Endodermal cell (in vitro differentiated cells): ENCODE measurements at places on chromosomes 1 and 21. TPM values are rescaled to one million over a fixed set of nuclear protein-coding genes. Genes with fewer than 3 reads are reported as not detected.
A peak's percentile ranks its signal among the peaks of the same experiment; 100 is the strongest.

DNA sequence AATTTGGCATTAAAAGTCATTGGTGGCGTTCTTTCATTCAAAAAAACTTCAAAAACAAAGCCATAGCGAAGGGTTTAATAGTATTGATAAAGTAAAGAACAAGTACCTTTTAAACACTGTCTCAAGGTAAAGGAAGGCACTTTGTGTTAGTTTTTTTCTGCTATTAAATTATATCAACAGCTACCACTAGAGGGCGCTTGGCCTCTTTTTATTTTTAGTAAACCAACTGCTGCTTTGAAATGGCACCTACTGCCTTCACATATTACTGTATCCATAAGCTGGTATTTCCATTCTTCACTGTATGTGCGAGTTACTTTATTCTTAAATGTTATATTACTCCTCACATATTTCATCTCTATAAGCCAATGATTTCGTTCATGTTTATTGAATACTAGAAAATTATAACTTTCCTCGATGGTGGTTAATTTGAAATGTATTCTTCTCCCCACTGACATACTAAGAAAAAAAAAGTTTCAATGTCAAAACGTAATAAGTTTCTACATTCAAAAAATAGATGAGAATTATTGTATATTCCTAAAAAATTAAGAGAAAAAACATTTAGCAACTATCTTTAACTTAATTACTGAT is 125.7 kb upstream of the CXADR start:
- peak; percentile 56 for DNase-seq
- no peak overlapping the region for H3K27ac ChIP-seq
- no peak overlapping the region for H3K4me3 ChIP-seq
- no peaks in the 10 kb centered on the region for H3K36me3 ChIP-seq
- peaks cover 2% of the 10 kb centered on the region for H3K4me1 ChIP-seq

DNA sequence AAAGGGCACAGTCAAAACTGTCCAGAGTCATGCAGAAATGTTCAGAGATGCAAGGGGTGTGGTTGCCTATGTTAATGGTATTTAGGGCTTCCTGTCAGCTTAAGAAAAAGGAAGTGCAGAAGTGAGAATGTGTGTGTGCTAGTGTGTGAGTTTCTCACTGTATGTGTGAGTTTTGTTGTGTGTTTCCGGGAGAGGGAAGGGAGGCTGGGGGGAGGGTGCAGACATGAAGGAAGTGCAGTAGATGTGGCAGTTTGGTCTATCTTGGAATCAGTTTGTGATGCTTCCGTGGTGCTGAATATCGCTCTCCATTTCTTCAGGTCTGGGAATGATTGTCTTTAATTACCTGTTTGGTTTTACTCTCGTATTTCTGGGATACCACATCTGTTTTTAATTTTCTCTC is 16.5 kb upstream of the ATP6V1G3 start:
- H3K4me1 ChIP-seq, result no peaks in the 10 kb centered on the region
- DNase-seq, result no peak
- H3K36me3 ChIP-seq, result no peaks in the 10 kb centered on the region
- no peaks in the 10 kb centered on the region for H3K27me3 ChIP-seq
- no peak overlapping the region for H3K4me3 ChIP-seq
- H3K27ac ChIP-seq, result no peak overlapping the region

- no peak for DNase-seq
- no peaks in the 10 kb centered on the region for H3K36me3 ChIP-seq
- H3K4me3 ChIP-seq, result no peak overlapping the region
- H3K27me3 ChIP-seq, result peaks cover 23% of the 10 kb centered on the region
Observed at GRCh38 chr1:3661631-3662030, 9.3 kb downstream of the TP73 start.

DNA sequence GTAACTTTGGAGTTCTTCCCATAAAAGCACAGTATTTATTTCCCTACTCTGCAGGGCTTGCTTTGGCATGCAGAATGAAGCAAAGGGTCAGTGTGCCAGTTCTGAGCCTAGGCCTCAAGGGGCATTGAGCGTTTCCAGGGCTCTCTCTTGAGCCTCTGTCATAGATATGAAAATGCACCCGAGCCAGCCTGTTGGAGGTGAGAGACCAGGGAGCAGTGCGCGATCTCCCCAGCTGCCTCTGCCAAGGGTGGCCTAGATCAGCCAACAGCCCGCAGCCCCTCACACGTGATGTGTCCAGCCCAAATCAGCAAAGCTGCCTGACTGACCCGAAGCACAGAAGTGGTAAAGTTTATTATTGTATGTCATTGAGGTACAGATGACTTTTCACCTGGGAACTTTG is 63.7 kb downstream of the TENT5C start:
- peaks cover 5% of the 10 kb centered on the region for H3K4me1 ChIP-seq
- H3K36me3 ChIP-seq, result no peaks in the 10 kb centered on the region
- H3K4me3 ChIP-seq, result no peak overlapping the region
- DNase-seq, result no peak

The ADGRB2 gene
- 11.1 and 13.1 TPM in 2 replicates for total RNA-seq
